ENCODE measurements at places on chromosomes 2 and 18. TPM values are rescaled to one million over a fixed set of nuclear protein-coding genes. Genes with fewer than 3 reads are reported as not detected.

ROCK1 gene
- total RNA-seq: 41.9 TPM

PECR gene
- total RNA-seq: 6.5 TPM

LONRF2 gene
- 0.19 TPM for total RNA-seq

CTNNA2 gene
- not detected for total RNA-seq

LRATD1 gene
- 17.1 TPM for total RNA-seq

HK2 gene
- total RNA-seq: 9.4 TPM

COX5B gene
- 376 TPM for total RNA-seq

ENOSF1 gene
- total RNA-seq: 12.9 TPM

GALR1 gene
- not detected for total RNA-seq

DNA sequence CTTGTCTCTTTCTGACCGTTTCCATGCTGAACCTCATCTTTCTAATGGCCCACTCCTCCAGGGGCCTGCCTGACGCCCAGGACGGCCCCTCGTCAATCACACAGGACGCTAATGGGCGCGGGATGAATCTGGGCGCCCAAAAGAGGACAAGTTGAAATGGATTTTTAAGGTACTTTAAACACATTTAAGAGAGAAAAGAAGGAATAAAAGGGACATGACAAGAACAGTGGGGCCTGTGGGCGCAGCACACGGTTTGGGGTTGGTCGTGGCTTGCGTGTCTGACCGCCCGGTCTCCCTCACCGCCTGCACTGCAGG lies 607 bp upstream of the UBE2F start:
- no peak for DNase-seq

DNA sequence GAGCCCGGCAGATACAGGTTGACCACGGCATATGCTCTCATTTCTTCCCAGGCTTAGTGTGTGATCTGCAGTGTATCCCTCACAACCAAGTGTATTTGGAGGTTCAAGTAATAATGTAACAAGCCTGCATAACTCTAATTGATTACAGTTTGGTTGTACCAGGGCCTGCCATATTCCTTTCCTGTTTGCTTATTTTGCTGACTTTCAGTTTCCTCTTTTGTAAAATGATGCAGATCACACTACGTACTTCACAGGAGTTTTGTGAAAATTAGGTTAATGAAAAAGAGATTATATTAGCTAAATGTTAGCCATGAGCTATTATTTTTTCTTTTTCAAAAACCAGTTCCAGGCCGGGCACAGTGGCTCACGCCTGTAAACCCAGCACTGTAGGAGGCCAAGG lies 25.8 kb downstream of the SLC3A1 start:
- DNase-seq: no peak

- DNase-seq: no peak
These were observed 267.1 kb downstream of the RAD51AP2 start for GRCh38 chr2:17251171-17251570.

DNA sequence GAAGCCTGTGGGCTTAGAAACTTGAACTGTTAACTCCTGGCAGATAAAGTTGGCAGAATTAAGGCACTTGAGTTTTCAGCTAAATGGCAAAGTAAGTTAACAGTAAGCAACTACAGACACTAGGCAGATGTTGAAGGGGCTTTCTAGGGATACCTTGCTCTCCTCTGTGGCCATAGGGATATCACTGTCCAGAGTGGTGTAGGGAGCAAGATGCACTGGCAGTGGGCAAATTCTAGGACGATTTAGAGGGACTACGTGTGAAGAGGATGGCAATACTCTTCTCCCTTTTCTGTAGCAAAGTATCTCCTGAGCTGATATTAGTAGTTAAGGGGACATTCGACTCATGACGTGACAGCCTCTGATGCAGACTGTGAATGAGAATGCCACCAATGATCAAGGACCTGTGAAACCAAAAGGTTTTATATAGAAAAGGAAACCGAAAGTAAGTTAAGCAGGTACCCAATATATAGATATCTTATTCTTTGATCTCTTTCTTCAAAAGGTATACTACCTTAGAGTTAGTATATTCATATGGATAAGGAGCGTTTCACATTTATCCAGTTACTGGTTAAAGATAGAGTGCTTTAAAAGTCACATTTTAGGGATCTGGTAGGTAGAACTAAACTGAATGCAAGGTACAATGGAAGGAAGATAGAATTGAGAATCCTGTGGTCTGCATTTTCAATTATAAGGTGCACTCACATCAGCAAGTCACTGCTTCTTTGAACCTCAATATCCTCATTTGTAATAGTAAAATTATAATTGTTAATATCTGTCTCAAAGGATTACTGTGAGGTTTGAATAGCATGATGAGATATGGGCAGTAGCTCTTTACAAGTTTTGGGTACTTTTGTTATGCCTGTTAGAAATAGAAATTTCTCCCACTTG lies 106.4 kb downstream of the KCNH7 start:
- no peak for DNase-seq

GRCh38 chr2:3504741-3505140 lies 14.6 kb downstream of the ADI1 start:
- no peak for DNase-seq

DNA sequence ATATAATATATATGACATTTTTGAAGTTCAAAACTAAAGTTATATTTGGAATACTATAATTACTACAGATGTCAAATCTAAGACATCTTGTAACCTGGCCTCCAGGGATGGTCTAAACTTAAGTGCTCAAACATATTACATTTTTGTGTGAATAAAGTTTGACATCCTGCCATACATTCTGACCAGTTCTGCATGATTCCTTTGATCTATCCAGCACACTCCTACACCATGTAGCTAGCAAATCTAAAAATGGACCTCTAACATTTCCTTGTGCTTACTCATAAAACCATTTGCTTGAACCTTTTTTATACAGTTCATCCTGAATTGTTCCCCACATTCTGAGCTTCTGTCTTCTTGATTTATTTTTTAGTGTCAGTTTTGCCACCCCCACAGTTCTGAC lies 294.3 kb upstream of the ZNF804A start:
- DNase-seq: no peak

DNA sequence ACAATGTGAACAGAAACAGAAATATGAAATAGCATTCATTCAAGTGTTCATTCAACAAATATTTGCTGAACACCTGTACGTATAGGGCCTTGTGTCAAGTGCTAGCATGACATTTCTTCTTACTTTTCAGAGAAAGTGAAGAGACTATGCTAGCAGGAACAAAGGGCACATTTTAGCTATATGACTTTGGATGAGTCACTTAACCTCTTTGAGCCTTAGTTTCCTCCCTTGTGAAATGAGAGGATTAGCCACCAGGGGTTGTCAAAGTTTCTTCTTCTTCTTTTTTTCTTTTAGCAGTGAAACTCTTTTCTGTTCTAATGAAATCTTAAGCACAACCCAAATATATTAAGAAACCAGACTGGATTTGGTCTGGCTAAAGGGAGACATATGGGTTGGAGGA lies 53.1 kb downstream of the FIGN start:
- no peak for DNase-seq

DNA sequence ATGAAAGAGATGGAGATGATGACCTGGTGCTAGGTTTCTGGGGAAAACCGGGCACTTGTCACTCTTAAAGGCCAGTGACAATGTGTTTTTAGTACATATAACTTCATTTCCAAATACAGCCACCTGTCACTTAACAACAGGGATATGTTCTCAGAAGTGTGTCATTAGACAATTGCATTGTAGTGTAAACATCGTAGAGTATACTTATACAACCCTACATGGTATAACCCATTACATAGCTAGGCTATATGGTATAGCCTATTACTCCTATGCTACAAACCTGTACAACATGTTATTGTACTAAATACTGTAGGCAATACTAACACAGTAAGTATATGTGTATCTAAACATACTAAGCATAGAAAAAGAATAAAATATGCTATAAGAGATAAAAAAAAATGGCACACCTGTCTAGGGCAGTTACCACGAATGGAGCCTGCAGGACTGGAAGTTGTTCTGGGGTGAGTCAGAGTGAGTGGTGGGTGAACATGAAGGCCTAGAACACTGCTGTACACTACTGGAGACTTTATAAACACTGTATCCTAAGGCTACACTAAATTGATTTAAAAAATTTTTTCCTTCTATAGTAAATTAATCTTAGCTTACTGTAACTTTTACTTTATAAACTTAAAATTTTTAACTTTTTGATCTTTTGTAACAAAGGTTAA lies 123.2 kb downstream of the THADA start:
- DNase-seq: no peak

GRCh38 chr2:142866426-142866825 lies 11.0 kb upstream of the KYNU start:
- DNase-seq: no peak

DNA sequence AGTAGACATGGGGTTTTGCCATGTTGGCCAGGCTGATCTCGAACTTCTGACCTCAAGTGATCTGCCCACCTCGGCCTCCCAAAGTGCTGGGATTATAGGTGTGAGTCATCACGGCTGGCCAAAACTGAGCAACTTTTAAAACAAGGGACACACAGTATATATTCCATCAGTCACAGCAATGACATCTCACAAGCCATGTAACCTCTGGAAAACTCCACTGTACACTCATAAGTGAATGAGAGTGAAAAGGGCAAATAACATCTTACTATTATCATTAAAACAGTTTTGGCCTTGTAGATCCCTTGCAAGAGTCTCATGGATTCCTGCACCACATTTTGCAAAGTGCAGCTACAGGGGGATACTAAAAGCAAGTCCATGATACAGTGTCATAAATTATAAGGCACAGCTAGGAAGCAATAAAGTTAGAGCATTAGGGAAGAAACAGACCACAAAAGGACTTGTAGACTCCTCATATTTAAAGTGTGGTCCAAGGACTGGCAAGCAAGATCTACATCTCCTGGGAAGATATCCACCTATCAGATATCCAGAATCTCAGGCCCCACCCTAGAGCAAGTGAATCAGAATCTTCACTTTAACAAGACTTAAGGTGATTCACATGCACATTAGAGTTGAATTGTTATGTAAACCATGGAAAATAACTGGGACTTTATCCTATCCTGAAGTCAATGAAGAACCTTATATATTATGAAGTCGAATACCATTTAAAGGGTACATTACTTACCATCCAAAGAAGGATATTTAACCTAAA lies 5.7 kb downstream of the SMC6 start:
- no peak for DNase-seq

GRCh38 chr2:68244456-68244855 lies 7.9 kb downstream of the PPP3R1 start:
- no peak for DNase-seq
